ENCODE measurements at places on chromosomes 5 and 9.
A peak's percentile ranks its signal among the peaks of the same experiment; 100 is the strongest.

GRCh38 chr5:7036192-7036835, 323.1 kb downstream of the TENT4A start:
- no peak for DNase-seq

DNA sequence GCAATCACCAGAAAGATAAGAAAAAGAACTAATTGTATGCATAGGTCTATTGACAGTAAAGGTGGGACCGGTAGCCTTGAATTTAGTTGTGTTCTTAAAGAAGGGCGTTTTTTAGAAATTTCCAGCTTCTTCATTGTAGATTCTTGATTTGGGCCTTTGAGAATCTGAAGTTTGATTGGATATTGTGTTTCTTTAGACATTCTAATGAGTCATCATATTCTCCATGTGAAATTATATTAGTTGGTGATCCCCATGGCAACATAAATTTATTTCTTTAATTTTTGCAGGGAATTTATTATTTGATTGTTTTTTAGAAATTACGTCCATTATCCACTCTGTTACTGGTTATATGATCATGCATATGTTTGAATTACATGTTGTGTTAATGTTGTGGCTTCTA, 63.6 kb downstream of the MAN2A1 start:
- no peak for DNase-seq

- DNase-seq: no peak
These were observed 77.6 kb downstream of the PRLR start for GRCh38 chr5:35152733-35153132.

GRCh38 chr5:36253575-36253974, 11.8 kb upstream of the NADK2 start:
- no peak for DNase-seq

DNA sequence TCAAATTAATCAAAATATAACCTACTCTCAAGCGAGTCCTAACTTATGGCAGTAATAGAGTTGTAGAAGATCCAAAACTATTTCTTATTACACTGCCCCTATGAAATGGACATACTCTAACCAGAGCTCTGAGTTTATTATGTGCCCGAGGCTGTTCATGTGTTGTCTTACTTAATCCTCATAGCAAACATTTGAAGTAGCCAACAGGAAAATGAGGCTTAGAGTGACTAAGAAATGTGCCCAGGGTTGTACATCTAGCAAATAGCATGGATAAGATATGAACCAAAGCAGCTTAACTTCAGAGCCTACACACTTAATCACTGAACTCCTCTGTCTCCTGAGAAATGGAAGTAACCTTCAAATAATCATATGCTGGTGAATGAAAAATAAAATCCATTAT, 1551.7 kb downstream of the MAT2B start:
- DNase-seq: no peak

DNA sequence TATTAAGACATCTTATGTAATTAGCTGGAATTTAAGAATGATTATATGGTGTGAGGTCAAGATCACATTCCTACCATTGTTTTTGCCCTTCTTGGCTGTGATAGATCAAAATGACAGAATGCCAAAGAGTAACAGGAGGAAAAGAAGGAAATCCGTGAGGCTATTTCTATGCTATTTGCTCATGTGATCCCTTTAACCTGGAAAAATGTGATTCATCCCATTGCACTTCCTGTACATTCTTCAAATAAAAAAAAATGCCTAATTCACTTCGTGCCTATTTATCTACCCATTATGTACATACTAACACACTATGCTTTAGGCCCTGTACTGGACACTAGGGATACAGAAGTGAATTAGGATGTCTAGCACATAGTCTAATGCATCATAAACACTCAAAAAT, 154.1 kb upstream of the PAPPA start:
- peak; percentile 51 for DNase-seq

DNA sequence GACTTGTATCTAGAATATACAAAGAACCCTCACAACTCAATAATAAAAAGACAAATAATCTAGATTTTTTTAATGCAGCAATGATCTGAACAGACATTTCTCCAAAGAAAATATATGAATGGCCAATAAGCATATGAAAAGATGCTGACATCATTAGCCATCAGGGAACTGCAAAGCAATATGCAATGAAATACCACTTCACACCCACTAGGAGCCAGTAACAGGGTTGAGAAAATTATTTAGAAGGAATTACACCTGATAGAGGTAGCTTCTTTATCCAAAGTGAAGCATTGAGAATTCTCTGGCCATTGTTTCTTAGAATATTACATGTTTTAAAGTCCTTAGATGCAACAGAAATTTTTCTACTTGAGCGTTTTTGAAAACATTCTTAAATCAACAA, 316.9 kb downstream of the KCNN2 start:
- no peak for DNase-seq

GRCh38 chr9:109328978-109329637, 8.2 kb upstream of the EPB41L4B start:
- peak; percentile 32 for DNase-seq

DNA sequence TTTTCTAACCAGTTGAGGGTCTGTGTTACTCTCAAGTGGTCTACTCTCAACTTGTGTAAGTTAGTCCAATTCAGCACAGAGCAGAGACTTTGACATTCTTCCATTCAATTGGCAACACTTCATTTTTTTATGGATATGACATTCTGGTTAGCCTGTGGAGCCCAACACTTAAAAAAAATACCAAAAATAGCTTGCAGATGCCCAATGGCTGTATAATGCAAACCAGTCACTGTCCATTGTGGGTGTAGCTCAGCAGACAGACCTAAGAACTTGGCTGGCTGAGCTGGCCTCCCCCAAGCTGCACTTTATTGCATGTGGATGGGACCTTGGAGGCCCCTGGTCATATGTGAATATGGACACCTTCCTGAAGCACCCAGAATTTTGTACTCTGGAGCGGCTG, 103.2 kb downstream of the DPYSL3 start:
- DNase-seq: peak; percentile 66

DNA sequence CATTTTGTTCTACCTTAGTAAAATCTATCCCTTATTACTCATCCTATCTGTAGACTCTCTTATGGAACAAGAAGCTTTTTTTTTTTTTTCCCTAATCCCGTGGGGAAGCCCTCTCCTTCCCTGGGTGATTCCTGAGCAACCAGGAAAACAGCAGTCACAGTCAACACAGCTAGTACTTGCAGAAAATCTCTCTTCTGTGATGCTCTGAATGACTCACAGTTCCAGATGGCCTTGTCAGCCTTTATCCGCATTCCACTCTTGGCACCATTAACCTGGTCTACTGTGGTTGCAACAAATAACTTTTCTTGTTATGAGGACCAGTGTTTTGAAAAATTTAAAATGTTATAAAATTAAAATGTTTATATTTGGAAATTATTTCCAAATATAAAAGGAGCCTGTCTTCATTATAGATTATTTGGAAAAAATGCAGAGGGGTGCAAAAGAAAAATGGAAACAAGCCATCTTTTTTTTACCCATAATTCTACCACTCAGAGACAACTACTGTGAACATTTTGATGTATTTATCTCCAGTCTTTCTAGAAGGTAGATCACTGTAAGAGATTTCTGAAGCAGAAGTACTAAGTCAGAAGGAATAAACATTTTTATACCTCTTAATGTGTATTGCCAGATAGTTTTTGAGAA, 486.7 kb downstream of the RAB3C start:
- DNase-seq: peak; percentile 92

GRCh38 chr5:124870070-124870469, 123.6 kb upstream of the ZNF608 start:
- no peak for DNase-seq

DNA sequence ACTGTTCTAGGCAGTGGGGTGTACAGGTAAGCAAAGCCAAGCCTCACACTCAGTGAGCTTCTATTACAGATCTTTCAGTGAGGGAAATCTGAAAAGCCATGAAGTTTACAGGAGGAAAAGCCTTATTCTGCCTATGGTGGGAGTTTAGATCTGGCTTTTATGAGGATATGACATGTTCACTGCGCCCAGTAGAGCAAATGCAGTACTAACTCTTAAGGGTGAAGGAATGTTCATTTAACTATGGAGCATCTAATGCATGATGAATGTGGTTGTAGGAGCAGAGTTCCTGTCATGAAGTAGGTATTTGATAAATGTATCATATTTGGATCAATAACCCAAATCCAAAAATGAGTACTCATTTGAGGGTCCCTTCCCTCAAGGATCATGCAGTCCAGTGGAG, 230.2 kb upstream of the PAPPA start:
- DNase-seq: no peak

DNA sequence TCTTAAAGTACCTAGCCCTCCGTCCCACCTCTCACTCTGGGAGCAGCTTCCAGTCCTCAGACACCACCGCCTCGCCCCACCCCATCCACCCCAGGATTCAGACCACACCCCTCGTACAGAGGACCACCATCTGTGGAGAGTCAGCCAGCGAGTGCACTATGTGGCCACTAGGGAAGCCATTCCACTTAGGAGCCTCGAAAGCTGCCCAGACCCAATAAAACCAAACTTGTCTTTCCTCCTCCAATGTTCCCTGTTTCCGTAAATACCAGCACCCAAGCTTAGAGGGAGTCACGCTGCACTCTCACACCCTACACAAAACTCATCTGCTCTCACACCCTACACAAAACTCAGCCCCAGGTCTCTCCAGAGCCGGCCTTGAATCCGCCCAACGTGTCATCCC, 1.9 kb downstream of the GCNT4 start:
- DNase-seq: peak; percentile 83

DNA sequence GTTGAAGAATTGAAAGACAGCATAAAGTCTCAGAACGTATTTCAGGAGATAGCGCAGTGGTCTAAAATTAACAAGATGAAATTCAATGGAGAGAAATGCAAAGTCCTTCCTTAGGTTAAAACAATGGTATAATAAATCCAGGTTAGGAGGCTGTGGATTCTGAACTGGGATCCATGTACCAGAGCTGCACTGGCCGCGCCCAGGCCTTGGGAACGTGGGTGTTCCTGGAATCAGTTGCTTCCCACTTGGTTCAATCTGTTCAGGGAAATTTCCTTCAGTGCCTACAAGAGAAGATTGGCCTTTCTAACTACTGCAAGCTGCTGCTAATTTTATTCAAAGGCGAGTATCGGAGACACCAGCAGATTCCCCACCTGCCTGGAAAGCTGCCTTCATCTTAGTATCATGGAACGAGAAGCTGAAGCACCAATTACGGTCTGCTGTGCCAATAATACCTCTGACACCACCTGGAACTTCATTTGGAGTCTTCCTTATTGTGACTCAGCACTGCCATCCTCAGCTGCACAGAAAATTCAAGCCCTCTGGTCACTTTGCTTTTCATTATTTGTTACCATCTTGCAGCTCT, 14.3 kb upstream of the CTNND2 start:
- DNase-seq: no peak

DNA sequence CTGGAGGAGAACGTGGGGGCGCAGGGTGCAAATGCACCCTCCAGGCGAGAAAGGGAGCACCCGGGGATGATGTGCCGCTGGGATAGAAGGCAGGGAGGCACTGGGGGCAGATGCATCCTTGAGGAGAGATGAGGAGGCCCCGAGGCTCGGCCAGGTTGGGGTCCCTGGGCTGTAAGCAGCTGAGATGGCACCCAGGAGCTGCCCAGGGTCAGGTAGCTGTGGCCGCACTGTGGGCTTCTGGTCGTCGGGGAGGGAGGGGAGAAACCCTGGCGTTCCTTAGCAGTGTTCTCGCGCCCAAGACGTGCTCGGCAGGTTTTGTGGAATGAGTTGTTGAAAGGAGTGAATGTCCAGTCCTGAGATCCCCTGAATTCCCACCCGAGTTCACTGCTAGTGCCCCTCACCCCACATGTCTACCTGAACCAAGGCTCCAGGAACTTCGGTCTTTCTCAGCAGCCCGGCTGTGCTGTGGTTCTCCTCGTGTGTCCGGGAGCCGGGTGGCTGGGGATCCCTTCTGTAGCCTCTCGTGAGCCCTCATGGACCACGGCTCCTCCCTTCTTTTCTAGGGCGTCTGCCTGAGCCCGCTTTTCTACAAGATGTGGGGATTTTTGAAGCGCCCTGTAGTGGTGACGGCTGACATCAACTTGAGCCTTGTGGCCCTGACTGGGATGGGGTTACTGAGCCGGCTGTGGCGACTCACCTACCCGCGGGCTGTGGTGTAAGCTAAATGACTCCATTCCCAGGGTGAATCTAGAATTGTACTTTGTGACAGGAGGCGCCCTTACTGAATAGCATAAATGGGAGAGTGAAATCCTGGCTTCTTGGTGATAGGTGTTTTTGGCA, 1.1 kb downstream of the POMT1 start:
- DNase-seq: peak; percentile 19

DNA sequence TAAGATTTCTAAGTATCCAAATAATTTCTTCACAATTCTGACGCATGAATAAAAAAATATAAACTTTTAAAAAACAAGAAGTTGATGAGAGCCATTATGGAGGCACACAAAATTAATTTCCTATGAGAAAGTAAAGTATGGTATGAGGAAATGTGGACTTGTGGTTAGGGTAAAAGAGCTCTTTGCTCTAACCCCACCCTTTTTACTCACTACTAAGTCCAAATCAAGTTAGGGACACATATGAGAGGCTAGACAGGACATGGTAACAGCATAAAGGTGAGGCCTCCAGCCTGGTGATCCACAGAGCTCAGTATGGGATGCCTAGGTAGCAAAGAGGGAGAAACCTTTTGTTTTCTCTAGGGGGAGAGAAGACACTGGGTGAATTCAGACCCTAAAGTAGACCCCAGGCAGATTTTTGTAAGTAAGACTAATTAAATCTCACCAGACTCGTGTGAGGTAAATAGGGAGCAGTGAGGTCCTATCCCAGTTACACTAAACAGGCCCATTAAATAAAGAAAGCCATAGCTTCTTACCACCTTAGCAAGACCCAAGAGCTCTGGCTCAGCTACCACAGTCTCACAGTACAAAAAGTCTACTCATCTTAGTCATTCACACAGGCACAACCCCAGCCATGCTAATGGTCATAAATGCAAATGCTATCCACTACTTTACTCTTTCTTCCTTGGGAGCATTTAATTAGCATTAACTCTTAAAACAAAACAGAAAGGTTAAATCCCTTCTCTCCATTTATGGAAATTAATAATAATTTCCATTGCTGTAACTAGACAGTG, 42.6 kb downstream of the MLLT3 start:
- DNase-seq: no peak

- no peak for DNase-seq
These were observed 39.0 kb upstream of the EXOC3 start for GRCh38 chr5:403995-404394.

DNA sequence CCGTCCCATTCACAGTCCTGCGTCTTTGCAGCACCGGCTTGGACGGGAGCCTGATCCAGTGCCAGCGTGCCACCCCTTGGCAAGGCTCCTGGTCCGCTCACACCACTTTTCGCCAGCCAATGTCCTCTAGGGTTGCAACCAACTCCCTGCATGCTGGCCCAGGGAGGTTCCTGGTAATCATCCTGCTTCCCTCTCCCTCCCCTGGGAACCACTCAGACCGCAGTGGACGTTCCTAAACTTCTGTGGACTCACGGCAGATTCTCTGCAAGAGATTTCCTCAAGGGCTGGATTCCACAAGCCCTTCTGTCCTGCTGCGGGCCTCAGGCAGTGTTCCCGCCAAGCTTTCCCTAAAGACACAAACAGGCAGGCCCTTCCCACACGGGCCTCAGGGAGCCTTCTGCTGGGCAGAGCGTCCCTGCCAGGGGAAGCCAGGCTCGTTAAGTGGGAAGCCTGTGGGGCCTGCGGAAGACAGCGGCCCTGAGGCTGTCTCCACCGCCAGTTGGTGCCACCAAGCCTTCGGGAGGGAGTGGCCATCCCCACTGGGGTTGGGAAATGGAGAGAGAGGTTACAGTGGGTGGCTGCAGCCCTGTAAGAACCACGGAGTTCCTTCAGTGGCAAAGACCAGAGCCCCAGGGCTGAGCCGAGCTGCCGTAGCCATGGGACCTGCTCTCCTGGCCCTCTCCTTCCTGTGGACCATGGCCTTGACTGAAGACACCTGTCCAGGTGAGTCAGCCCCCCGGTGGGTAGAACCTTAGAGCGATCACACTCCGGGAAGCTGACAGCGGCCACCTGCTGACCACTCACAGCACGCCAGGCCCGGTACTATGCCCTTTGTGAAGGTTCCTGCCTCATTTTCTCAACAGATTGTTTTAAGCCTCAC, 16.4 kb upstream of the FCN2 start:
- DNase-seq: peak; percentile 55

Measured in fibroblast of skin of scalp (primary cell).